ENCODE measurements at places on chromosomes 2 and 18. TPM values are rescaled to one million over a fixed set of nuclear protein-coding genes. Genes with fewer than 3 reads are reported as not detected.
A peak's percentile ranks its signal among the peaks of the same experiment; 100 is the strongest.

SLC9A4 gene
- total RNA-seq, result 0.06 TPM

- no peaks in the 10 kb centered on the region for H3K4me1 ChIP-seq
- peak; percentile 37 for DNase-seq
- no peaks in the 10 kb centered on the region for H3K36me3 ChIP-seq
- no peak overlapping the region for H3K27ac ChIP-seq
- no peaks in the 10 kb centered on the region for H3K27me3 ChIP-seq
Observed at GRCh38 chr2:214088536-214088935, 322.3 kb upstream of the VWC2L start.

ZNF2 gene
- 6.7 TPM for total RNA-seq

DNA sequence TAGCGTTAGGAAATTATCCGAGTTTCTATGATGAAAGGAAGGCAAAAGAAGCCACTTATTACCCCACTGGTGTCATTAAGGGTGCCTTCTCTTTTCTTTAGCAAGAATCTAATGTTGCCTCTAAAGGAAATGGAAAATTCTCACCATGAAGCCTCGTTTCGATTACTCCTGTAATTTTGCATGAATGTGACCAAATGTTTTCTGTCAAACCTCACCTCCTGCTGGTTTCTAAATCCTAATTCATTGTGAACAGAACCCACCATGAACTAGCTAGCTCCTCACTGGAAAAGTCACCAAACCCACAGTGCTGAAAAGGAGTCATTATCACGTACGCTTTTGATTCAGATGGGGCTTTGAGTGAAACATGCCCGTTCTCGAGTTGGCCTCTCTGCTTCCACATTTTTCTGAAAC lies 119.9 kb downstream of the COPS8 start:
- no peaks in the 10 kb centered on the region for H3K27me3 ChIP-seq
- peak; percentile 59 for DNase-seq
- H3K36me3 ChIP-seq, result no peaks in the 10 kb centered on the region
- no peak overlapping the region for H3K4me3 ChIP-seq
- H3K4me1 ChIP-seq, result peaks cover 18% of the 10 kb centered on the region
- peak overlapping the region; percentile 30 for H3K27ac ChIP-seq

- no peaks in the 10 kb centered on the region for H3K36me3 ChIP-seq
- no peak overlapping the region for H3K4me3 ChIP-seq
- DNase-seq, result no peak
- H3K27me3 ChIP-seq, result no peaks in the 10 kb centered on the region
- H3K27ac ChIP-seq, result no peak overlapping the region
- no peaks in the 10 kb centered on the region for H3K4me1 ChIP-seq
Observed at GRCh38 chr2:132477962-132478361, 61.4 kb downstream of the GPR39 start.

- H3K27ac ChIP-seq, result no peak overlapping the region
- DNase-seq, result no peak
- no peaks in the 10 kb centered on the region for H3K27me3 ChIP-seq
- H3K4me1 ChIP-seq, result peaks cover 11% of the 10 kb centered on the region
- H3K36me3 ChIP-seq, result no peaks in the 10 kb centered on the region
Observed at GRCh38 chr18:58225101-58225500, 181.1 kb downstream of the NEDD4L start.
